ENCODE measurements at places on chromosomes 4 and X.
A peak's percentile ranks its signal among the peaks of the same experiment; 100 is the strongest.

DNA sequence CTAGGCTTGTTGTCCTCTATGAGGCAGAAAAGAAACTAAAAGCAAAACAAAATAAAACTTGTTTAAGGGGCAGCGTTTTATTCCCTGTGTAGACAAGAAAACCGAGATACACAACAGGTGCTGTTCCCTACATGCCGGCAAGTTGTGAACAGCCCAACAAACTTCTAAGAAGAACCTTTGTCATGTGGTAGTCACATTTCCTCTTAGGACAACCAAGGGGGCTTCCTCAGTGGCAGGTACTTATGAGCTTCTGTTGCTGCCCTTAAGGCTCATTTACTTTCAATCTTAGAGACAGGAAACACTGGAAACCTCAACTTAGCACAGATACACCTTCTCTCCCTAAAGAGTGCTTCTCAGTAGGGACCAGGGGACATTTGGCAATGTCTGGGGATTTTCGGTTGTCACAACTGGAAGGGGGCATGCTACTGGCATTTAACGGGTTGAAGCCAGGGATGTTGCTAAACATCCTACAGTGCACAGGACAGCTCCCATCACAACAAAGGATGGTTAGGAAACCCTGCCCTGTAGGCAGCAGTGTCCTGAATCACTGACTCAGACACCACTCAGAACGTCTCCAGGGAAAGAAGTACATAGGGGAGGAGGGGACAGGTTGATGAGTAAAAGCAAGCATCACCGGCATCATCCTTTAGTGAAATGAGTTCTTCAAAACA is 111.0 kb downstream of the ASB9 start:
- DNase-seq, result no peak

- no peak for DNase-seq
Measured at GRCh38 chr4:67049446-67049845, 495.9 kb downstream of the CENPC start.

- DNase-seq, result no peak
Measured at GRCh38 chr4:113893546-113893945, 85.9 kb downstream of the ARSJ start.

- peak; percentile 80 for DNase-seq
Measured at GRCh38 chr4:168585168-168586091, 88.6 kb downstream of the PALLD start.

DNA sequence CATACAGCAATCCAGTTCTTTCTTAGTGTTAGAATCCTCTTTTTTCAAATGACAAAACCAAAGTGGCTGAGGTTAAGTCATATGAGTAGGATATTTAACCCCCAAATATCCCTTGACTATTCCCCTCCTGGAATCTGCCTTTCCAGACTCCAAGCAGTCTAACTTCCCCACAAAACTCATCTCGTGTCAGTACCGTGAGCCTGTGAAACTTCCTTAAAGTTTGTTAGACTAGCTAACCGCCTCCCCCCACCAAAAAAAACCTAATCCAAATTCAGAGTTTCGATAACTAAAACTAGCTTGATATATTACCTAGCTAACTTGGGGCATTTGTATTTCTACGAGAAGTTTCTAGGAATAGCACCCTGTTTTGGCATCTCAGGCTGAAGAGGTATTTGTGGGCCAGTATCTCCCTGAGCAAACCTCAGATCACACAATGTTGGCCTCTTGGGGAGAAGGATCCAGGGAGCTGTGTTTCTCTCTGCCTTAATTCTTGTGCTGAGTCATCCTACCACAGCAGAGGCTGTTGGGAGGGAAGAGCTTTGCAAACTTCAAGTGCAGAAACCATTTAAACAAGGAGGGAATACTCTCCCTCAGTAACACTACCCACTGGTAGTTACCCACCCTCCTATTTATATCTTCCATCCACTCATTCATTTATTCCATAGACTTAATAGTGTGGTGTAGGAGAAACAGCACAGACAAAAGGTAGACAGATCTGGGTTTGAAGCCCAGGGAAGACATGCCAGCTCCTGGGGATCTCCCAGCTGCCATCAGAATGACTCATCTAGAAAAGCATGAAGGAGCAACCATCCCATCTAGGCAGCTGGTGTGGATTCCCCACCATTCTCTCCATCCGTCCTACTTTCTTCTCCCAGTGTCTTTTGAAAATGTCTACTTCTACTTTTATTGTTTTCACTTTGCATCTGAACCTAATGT is 39.3 kb upstream of the TXK start:
- no peak for DNase-seq

DNA sequence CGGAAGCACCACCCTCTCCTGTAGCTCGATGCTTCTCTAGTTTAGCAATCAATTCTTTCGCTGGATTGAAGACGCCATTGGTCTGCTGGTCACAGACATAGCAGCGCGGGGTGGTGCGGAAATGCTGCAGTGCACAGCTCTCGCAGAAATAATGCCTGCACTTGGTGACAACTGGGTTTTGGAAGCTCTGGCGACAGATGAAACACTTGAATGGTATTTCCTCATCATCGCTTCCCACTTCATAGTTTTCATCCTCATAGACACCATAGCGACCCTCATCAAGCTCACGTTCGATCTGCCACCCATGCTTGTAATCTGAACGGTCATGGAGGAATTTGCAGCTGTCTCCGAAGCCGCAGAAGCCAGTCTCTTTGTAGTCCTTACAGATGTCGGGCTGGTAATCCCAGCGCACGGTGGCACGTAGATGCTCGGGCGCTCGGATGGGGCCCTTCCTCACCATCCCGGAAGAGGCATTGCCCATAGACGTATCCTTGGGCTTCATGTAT is 854 bp downstream of the RNF113A start:
- peak; percentile 49 for DNase-seq

- no peak for DNase-seq
Measured at GRCh38 chrX:14591976-14592375, 62.6 kb downstream of the GLRA2 start.

DNA sequence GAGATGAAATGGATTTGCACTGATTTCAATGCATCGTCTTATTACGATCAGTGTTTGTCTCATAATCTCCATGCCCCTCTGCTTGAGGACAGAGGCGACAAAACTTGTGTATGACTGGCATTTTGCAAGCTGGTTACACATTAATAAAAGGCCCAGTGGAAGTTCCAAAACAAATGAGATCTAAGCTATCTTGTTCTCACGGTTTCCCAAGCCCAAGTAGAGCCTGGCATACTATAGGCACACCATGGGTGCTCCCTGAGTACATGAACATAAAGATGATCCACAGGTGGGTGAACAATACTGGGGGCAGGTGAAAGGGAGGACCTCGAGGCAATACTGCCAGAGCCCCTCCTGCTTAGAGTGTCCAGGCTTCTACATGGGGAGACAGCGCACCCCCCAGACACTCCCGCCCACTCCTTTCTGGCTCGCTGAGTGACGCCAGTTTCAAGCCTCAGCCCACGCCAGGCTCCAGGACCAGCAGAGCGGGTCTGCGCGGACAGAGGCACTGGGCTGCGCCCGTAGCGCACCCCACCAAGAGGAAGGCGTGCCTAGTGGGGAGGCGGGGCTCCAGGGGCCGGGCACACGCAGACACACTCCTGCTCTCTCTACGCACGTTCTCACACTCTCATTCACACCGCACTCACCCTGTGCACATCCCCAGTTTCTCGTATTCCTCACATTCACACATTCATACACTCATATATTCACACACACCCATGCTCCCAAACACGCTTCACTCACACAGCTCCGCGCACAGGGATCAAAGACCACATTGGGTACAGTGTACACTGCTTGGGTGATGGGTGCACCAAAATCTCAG is 8.9 kb upstream of the GSX2 start:
- peak; percentile 57 for DNase-seq

DNA sequence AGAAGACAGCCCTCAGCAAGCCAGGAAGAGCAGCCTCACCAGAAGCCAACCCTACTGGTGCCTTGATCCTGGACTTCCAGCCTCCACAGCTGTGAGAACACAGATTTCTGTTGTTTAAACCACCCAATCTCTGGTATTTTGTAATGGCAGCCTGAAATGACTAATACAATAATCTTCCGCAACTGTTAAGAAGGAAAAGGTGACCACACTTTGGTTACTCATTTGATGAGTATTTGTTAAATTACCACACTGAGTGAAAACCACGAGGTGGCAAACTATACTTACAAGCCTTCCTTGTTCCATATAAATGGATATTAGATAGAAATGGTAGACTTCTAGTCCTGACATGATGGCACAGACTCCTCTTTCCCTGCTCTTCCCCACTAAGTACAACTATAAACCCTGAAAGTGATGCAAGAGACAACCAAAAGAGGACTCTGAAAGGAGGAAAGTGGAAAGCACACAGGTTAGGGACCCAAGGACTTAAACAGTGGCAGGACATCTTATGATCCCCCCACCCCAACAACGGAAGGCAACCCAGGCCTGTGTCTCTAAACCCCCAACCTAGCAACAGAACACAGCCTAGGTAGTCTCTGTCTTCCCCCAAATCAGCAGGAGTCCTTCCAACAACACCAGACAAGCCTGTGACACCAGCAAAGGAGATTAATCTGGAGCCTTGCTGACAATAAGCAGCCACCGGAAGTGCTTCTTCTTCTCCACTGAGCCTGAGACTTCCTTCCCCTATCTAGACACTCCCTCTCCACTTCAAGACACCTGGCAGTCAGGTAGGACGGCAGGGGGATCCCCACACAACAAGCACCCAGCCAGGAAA is 12.3 kb downstream of the ZNF182 start:
- DNase-seq, result no peak

DNA sequence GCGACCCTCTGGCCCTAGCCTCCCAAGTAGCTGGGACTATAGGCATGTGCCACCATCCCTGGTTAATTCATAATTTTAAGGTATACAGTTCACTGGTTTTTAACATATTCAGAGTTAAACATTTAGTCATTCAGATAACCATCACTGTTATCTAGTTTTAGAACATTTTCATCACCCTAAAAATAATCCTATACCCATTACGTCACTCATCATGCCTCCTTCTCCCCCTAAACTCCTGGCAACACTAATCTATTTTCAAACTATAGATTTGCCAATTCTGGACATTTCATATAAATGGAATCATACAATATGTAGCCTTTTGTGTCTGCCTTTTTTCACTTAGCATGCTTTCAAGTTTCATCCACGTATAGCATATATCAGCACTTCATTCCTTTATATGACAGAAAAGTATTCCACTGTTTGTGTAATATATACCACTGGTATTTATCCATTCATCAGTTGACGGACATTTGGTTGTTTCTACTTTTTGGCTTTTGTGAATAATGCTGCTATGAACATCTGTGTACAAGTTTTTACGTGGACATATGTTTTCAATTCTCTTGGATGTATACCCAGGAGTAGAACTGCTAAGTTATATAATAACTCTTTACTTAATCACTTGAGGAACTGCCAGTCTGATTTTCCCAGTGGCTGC is 32.0 kb upstream of the RPS3A start:
- no peak for DNase-seq

GRCh38 chr4:136526517-136526916 is 1005.8 kb downstream of the PCDH18 start:
- DNase-seq, result no peak

GRCh38 chrX:82556588-82556987 is 951.5 kb upstream of the POU3F4 start:
- DNase-seq, result no peak
